ENCODE measurements at places on chromosomes 2 and 18. TPM values are rescaled to one million over a fixed set of nuclear protein-coding genes. Genes with fewer than 3 reads are reported as not detected.
A peak's percentile ranks its signal among the peaks of the same experiment; 100 is the strongest.

PNO1 gene
- total RNA-seq, result 9.1 TPM

NEB gene
- total RNA-seq, result 19.4 TPM

VWC2L gene
- total RNA-seq, result not detected

SMC6 gene
- total RNA-seq, result 10.5 TPM

RAB27B gene
- total RNA-seq, result 0.06 TPM

HAAO gene
- total RNA-seq, result 1.6 TPM

GALNT13 gene
- total RNA-seq, result not detected

DNA sequence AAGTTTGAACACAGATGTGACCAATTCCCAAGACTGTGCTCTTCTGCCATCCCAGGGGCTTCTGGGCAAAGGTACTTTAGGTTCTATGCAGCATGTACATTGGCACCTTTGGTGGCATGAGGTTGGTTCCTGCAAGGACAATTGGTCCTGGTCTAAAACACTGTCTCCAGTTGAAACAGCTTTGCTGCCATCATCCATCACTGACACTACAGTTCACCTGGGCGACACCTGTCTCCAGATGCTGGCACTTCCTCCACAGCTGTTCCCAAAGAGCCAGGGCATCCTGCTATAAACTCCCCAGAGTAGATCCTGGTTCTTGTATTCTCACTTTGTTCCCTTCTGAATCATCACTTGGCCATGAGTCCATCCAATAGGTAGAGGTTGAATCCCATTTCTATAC is 60.6 kb downstream of the FHOD3 start:
- DNase-seq, result no peak
- no peak overlapping the region for H3K27ac ChIP-seq
- H3K36me3 ChIP-seq, result no peaks in the 10 kb centered on the region
- peaks cover 8% of the 10 kb centered on the region for H3K4me1 ChIP-seq

DNA sequence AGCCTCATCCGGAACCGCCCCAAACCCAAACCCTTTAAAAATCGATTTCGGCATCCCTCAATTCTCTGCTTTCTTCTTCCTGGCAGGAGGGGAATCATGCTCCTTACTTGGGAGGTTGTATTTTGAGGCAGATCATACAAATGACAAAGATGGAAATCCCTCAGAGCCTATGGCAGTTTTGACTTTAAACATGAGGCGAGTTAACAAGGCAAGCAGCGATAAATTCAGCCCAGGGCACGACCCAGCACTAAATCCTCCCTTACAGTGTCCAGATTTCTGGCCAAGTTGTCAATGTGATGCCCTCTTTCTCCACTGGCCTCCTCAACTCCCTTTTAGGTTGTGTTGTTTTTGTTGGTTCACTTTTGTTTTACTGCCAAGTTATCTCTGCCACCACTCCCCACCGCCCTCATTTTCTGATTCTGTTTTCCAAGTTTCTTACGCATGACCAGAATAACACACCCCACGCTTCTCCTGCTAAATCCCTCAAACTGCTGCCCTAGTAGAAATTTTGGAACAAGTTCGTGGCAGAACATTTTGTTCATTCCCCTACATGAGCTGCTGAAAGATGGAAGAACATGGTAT is 68.3 kb downstream of the CTAGE1 start:
- DNase-seq, result no peak
- no peaks in the 10 kb centered on the region for H3K36me3 ChIP-seq
- H3K27me3 ChIP-seq, result no peaks in the 10 kb centered on the region
- H3K27ac ChIP-seq, result peak overlapping the region; percentile 90
- H3K4me1 ChIP-seq, result peaks cover 46% of the 10 kb centered on the region

DNA sequence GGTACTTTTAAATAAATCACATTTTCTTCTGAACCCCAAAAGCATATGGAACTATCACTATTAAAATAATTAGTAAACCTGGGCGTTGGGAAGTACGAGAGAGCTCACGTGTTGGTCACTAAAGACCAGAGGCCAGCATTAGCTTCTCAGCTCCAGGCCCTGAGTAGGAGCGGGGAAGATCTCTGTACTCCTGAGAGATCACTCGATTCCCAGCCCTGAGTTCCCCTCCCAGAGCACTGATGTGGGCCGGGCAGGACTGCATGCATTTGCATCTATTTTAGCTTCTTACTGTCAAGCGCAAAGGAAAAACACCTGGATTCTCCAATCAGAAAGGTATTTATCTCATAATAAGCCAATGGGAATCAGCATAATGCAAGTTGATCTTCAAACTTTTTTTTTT is 6.2 kb downstream of the PXDN start:
- peak overlapping the region; percentile 49 for H3K27ac ChIP-seq
- DNase-seq, result no peak
- H3K36me3 ChIP-seq, result peaks cover 4% of the 10 kb centered on the region
- no peaks in the 10 kb centered on the region for H3K27me3 ChIP-seq

DNA sequence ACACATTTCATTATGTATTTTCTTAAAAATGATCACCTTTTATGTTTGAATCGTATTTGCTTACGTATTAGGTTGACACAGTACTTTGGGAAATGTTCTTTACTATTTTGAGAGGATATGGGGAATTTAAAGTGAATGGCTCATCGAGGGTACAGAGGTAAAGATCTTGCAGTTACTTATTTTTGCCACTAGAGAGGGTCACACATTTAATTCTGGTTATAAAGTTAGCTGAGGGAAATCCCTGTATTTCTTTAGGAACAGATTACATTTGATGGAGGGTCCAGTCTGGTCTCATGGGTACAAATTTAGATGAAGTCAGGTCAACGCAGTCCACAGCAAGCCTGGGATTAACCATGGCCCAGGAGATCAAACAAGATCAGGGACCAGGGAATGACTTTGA is 24.5 kb downstream of the DYNC2LI1 start:
- H3K27me3 ChIP-seq, result no peaks in the 10 kb centered on the region
- H3K4me1 ChIP-seq, result no peaks in the 10 kb centered on the region

DNA sequence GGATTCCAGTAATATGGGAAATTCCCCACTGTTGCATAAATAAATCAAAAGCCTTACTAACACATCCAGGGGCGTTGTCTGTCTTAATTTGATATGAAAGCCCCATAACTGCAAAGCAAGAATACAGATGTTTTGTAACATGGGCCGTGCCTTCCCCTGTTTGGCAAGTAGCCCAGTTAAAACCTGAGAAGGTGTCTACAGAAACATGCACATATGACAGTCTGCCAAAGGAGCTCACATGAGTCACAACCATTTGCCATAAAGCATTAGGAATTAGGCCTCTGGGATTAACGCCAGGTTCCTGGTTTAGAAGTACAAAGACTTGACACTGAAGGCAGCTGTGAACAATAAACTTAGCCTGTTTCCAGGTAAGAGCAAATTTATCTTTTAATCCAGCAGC is 43.1 kb upstream of the LONRF2 start:
- H3K27ac ChIP-seq, result no peak overlapping the region
- peak; percentile 35 for DNase-seq
- H3K4me1 ChIP-seq, result no peaks in the 10 kb centered on the region
- H3K27me3 ChIP-seq, result no peaks in the 10 kb centered on the region

- H3K27ac ChIP-seq, result peak overlapping the region; percentile 28
- no peaks in the 10 kb centered on the region for H3K36me3 ChIP-seq
- no peak overlapping the region for H3K4me3 ChIP-seq
Observed at GRCh38 chr18:7735196-7735595, 168.1 kb downstream of the PTPRM start.

DNA sequence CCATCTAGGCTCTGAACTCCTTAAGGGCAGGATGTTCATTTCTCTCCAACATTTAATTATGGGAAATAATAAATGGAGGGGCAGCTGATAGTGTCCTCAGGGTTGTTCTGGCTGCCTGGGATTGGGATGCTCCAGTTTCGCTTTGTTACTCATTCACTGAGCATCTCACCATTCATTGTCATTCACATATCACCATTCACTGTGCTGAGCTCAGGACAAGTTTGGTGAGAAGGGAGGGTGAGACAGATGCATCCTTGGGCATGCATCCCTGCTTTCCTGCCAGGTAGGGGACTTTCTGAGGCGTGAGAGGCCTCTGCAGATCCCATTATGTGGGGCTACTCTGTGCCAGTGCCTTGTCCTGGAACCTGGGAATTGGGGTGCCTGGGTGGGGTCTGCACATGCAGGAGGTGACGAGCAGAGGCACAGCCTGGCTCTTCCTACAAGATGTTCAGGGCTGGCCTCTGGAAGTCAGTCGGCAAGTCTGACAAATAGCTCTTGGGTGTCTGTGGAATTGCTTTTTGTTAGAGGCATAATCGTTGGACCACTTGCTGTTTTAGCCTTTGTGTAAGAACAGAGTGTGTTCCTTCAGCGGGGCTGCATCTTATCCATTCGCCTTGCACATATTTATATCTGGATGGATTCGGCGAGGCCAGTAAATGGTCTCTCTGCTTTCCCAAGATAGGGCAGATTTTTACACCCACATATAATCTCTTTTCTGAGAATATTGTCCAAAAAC is 323.2 kb upstream of the THSD7B start:
- no peak overlapping the region for H3K4me3 ChIP-seq
- no peak for DNase-seq
- H3K4me1 ChIP-seq, result no peaks in the 10 kb centered on the region
- H3K27ac ChIP-seq, result no peak overlapping the region
- no peaks in the 10 kb centered on the region for H3K27me3 ChIP-seq

DNA sequence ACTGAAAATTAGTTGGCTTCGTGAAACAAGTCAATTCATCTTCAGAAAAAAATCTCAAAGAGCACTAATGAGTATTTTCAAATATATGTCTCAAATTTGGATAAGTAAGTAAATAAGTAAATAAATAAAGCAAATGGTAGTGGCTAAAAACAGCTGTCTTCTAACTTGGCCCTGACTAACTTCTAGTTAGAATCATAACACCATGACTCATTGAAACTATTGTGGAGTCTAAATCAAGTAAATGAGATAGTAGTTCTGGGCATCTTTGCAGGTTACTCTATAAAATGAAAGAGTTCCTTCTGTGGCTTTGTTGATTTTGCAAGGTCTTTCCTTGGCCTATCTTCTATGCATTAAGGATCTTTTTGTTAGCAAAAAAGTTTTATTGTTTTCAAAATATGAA is 110.7 kb downstream of the SLC8A1 start:
- no peaks in the 10 kb centered on the region for H3K36me3 ChIP-seq
- no peak overlapping the region for H3K4me3 ChIP-seq
- peaks cover 32% of the 10 kb centered on the region for H3K4me1 ChIP-seq
- H3K27me3 ChIP-seq, result no peaks in the 10 kb centered on the region

DNA sequence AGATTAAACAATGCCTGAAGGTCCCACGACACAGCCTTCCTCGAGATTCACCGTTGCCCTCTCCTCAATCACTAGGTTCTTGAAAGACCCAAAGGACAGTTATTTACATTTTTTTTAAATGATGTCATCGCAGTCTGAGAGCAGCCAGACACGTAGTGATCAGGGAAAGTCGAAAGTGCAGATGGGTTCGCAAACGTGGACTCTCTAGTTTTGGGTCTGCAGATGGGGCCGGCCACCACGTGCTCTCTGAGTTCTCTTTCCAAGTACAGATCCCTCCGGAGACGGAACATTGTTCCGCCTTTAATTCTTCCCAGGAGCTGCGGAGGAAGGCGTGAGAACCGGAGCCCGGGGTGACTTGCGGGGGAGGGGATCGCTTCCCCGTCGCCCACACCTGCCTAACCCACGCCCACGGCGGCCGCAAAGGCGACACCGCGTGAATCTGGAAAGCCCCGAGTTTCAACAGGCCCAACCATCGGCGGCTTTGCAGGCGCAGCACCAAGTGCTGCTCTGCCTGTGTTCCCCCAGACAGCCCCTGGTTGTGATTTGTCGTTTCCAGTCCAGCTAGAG is 54.3 kb downstream of the PKDCC start:
- no peak overlapping the region for H3K4me3 ChIP-seq
- peaks cover 27% of the 10 kb centered on the region for H3K4me1 ChIP-seq
- H3K27ac ChIP-seq, result peak overlapping the region; percentile 91
- no peaks in the 10 kb centered on the region for H3K36me3 ChIP-seq
- peak; percentile 57 for DNase-seq
- H3K27me3 ChIP-seq, result no peaks in the 10 kb centered on the region

DNA sequence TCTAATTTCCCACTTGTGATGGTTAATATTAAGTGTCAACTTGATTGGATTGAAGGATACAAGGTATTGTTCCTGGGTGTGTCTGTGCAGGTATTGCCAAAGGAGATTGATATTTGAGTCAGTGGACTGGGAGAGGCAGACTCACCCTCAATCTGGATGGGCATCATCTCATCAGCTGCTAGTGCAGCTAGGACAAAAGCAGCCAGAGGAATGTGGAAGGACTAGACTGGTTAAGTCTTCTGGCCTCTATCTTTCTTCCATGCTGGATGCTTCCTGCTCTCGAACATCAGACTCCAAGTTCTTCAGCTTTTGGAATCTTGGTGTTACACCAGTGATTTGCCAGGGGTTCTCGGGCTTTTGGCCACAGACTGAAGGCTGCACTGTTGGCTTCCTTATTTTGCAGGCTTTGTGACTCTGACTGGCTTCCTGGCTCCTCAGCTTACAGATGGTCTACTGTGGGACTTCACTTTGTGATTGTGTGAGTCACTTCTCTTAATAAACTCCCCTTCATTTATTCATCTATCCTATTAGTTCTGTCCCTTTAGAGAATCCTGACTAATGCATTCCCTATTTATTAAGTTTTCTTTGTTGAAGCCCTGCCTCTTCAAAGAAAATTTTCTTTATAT is 1087.5 kb upstream of the NXPH2 start:
- no peak for DNase-seq
- H3K4me1 ChIP-seq, result no peaks in the 10 kb centered on the region
- H3K4me3 ChIP-seq, result no peak overlapping the region
- H3K27ac ChIP-seq, result no peak overlapping the region
- no peaks in the 10 kb centered on the region for H3K36me3 ChIP-seq

DNA sequence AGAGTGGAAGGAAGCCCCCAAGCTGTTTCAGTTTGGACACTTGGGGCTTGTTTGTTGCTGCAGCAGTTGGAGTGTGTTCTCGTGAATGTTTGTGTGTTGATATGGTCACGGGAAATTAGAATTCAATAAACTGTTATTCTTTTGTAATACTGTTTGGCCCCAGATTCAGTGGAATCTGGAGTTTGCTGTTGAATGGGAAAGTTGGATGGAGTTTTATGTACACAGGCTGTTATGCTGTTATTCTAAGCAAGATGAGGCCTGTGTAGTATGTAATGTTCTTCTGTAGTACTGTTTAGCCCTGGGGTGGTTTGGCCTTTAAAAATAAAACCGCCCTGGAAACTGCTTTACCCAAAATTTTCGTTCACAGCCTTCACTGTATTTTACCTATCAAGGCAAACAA is 810.4 kb upstream of the HS6ST1 start:
- no peak overlapping the region for H3K27ac ChIP-seq
- H3K4me3 ChIP-seq, result no peak overlapping the region
- H3K27me3 ChIP-seq, result no peaks in the 10 kb centered on the region
- H3K36me3 ChIP-seq, result no peaks in the 10 kb centered on the region
- H3K4me1 ChIP-seq, result no peaks in the 10 kb centered on the region

DNA sequence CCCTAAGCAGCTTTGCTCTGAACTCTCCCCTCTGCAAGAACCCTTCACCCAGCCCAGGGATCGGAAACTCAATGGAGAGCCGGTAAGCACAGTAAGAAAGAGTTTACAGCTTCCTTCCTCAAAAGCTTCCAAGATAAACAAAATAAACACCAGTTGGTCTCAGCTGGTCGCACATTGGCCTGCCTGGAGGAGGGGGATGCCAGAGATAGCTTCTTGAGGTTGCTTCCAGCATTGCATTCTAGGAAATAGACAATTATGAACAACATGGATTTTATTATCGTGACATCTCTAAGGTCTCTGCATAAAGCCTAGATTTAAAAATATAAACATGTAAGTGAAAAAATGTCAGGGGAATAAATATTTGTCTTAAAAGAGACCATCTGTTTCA is 141.5 kb upstream of the PKDCC start:
- no peak overlapping the region for H3K27ac ChIP-seq
- no peak for DNase-seq
- no peaks in the 10 kb centered on the region for H3K27me3 ChIP-seq
- no peaks in the 10 kb centered on the region for H3K36me3 ChIP-seq
- H3K4me3 ChIP-seq, result no peak overlapping the region
- H3K4me1 ChIP-seq, result no peaks in the 10 kb centered on the region

GRCh38 chr2:18829251-18829902 is 240.0 kb upstream of the NT5C1B start:
- H3K36me3 ChIP-seq, result no peaks in the 10 kb centered on the region
- H3K27ac ChIP-seq, result peak overlapping the region; percentile 2
- H3K27me3 ChIP-seq, result no peaks in the 10 kb centered on the region
- H3K4me1 ChIP-seq, result peaks cover 20% of the 10 kb centered on the region
